ENCODE measurements at places on chromosomes 7 and 10.
A peak's percentile ranks its signal among the peaks of the same experiment; 100 is the strongest.

GRCh38 chr7:77858278-77858677, 59.7 kb downstream of the PHTF2 start:
- no peak for DNase-seq

GRCh38 chr10:16663444-16663843, 141.8 kb upstream of the C1QL3 start:
- DNase-seq: no peak

DNA sequence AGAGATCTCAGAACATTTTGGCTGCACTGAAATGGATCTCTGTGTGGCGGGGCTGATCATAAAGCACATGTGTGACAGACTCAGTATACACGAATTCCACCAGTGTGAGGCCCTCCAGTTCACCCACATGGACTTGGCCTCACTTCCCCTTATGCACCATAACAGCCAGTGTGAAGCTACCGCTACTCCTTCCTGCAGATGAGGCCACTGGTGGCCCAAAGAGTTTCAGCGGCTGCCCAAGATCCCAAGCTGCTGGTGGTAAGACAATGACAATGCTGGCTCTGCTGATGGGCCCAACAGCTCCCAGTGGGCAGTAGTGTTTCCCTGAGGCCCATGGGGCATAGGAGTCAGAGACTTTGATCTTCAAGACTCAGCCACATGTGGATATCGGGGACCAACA, 21.0 kb upstream of the C10orf71 start:
- no peak for DNase-seq

DNA sequence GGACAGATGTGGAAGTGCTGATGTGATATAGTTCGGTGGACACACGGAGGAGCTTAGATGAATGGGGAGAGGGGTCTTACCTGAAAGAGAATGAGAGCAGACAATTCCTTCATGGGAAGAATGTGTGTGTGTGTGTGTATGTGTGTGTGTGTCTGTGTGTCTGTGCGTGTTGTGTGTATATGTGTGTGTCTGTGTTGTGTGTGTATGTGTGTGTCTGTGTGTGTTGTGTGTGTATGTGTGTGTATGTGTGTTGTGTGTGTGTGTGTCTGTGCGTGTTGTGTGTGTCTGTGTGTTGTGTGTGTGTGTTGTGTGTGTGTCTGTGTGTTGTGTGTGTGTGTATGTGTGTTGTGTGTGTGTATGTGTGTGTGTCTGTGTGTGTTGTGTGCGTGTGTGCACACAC, 104.2 kb downstream of the FAM204A start:
- DNase-seq: no peak

- DNase-seq: no peak
Observed at GRCh38 chr10:12774204-12774894, 227.2 kb downstream of the CCDC3 start.

GRCh38 chr7:148607151-148607661, 16.6 kb downstream of the C7orf33 start:
- DNase-seq: no peak

- peak; percentile 49 for DNase-seq
Observed at GRCh38 chr7:79692015-79692414, 238.5 kb upstream of the MAGI2 start.

DNA sequence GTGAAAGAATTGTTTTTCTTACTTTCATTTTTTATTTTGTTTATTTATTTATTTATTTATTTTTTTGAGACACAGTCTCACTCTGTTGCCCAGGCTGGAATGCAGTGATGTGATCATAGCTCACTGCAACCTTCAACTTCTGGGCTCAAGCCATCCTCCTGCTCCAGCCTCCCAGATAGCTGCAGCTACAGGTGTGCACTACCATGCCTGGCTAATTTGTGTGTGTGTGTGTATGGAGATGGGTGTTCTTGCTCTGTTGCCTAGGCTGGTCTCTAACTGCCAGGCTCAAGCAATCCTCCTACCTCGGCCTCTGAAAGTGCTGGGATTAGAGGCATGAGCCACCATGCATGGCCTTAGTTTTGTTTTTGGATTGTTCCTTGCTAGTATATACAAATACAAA, 55.4 kb upstream of the TRIM8 start:
- DNase-seq: no peak

DNA sequence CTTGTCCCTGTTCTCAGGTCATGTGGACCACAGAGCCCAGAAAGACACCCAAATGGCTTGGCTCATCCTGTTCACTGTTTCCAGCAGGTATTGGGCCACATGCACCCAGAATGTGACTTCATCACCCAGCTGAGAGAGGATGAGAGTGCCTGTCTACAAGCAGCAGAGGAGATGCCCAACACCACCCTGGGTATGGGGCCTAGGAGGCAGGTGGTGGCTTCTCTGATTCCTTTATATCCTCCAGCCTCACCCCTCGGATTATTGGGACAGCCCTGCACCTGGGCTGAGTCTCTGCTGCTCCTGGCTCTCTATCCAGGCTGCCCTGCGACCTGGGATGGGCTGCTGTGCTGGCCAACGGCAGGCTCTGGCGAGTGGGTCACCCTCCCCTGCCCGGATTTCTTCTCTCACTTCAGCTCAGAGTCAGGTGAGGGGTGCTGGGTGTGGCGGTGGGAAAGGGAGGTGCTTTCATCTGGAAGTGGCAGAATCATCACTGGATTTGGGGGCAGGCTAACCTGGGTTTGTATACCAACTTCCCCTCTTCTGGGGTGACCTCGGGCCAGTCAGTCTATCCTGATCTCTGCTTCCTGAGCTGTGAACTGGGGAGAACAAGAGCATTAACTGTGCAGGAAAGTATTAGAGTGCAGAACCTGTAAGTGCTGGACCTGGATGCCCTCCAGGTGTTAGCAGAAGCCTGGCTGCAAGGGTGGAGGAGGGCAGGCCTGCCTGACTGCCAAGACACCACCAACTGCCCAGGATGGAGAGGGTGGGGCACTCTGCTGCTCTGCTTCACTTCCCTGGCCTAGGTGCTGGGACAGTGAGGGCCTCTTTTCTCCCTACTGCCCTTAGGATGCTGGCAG, 5.2 kb downstream of the GHRHR start:
- peak; percentile 4 for DNase-seq

- DNase-seq: no peak
Observed at GRCh38 chr7:22565315-22565811, 65.4 kb upstream of the STEAP1B start.

GRCh38 chr10:93874309-93875031, 19.3 kb upstream of the SLC35G1 start:
- DNase-seq: no peak

- no peak for DNase-seq
Observed at GRCh38 chr7:100781255-100781654, 46.1 kb downstream of the EPHB4 start.

DNA sequence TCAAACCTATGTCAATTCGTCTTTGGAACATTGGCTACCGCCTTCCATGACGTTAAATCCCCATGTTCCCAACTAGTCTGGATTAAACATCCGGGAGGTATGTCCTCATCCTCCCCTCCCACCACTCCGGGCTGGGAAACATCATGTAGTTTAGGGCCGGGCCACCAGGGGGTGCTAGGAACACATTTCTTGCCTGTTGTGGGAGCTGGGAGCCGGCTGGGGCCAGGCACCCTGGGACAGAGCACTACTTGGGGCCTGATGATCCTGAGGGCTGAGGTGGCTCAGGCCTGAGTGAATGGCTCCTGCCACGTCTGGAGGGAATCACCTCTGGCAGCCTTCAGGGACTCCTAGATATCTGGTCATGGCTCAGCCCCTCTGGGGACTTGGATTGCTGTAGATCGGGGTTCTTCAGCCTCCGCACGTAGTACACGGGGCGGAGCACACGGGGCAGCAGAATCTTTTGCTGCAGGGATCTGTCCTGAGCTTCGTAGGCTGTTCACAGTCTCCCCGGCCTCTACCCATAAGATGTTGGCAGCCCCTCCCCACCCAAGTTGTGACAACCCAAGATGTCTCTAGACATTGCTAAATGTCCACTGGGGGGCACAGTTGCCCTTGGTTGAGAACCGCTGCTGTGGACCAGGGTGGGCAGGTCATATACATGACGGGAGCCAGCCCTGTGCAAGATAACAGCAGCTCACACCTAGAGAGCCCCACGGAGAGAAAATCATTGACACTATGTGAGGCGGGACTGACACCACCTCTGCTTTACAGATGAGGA, 141.2 kb upstream of the ZNF716 start:
- DNase-seq: peak; percentile 23

Data from urothelium cell line (cell line).